Panc1 (cell line): ENCODE measurements at places on chromosomes 16 and 17.

DNA sequence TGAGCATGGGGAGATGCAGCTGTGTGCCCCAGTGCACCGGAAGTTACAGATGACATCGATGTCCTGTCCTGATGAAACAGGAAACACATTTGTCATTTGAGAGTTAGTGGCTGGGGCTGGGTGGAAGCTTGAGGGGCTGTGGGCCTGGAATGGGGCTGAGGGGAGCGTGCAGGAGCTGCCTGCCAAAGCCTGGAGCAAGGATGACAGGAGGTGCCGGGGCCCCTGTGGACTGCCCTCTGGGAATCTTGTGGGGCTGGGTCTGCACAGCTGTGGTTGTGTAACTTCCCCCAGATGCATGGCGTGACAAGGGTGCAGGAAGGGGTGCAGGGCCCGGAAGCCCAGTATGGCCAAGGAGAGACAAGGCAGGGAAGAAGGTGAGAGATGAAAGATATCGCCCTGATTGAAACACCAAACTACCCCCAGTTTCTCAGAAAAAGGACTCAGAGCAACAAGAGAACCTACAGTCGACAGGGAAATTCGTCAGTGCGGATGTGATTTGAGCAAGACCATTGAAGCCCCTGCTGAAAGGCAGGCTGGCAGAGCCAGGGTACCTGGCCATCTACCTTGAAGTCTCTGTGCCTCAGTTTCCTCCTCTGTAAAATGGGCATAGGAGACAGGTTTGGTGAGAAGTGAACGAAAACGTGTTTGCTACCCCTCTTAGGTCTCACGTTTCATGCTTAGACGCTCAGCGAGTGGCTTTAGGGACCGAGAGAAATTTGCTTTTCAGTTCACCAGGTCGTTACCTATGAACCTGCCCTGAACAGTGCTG, 8.8 kb downstream of the MMP25 start:
- DNase-seq: no peak

- no peak for DNase-seq
Observed at GRCh38 chr17:40310882-40311391, 2.0 kb downstream of the RARA start.

GRCh38 chr17:50977487-50978159, 111.5 kb upstream of the TOB1 start:
- no peak for DNase-seq

DNA sequence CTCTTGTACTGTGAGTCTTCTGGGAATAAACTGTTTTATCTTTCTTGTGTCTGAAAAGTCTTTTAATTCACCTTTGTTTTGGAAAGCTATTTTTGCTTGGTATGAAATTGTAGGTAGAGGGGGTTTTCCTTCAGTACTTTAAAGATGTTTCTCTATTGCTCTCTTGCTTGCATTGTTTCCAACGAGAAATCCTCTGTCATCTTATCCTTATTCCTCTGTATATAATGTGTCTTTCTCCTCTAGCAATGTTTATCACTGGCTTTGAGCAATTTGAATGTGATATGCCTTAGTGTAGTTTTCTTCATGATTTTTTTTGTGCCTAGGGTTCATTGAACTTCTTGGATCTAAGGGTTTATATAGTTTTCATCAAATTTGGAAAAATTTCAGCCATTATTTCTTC, 96.3 kb downstream of the CDK5R1 start:
- no peak for DNase-seq

DNA sequence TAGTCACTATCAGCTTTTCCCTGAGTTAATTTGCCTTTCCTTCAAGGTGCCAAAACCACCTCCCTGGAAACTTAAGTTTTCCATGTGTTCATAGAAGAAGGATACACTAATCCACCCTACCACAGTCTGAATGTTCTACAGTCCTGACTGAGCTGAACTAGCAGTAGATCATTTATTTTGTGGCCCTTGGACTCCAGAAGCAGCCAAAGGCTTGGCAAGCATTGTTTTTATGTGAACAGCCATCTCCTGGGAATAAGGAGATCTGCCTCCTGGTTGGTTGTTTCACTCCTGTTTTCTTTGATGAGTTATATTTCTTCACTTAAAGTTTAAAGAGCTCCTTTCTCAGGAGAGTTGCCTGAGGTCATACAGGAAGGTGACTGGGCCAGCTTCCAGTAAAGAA, 634.6 kb upstream of the SOX9 start:
- no peak for DNase-seq

GRCh38 chr17:40442392-40443195, 656 bp upstream of the IGFBP4 start:
- no peak for DNase-seq

DNA sequence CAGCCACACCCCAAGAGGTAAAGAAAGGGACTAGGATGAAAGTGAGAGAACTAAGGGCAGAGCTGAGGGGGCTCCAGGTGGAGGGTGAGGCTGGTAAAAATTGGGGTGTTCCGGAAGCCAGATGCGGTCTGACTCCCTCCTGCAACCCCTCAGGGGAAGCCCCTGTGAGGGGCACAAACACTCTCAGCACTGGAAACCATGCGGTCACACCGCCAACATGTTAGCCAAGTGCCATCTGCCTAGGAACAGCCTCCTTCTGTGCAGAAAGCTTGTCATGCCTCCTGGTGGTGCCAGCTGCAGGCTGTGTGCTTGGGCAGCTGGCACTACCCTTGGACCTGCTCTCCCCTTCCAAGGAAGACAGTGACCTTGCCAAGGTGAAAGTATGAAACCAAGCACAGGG, 83.5 kb upstream of the RPL38 start:
- DNase-seq: no peak

- DNase-seq: no peak
Observed at GRCh38 chr17:28472871-28473497, 460 bp upstream of the SLC13A2 start.

- DNase-seq: no peak
Observed at GRCh38 chr17:73896966-73897365, 252.7 kb upstream of the SDK2 start.

DNA sequence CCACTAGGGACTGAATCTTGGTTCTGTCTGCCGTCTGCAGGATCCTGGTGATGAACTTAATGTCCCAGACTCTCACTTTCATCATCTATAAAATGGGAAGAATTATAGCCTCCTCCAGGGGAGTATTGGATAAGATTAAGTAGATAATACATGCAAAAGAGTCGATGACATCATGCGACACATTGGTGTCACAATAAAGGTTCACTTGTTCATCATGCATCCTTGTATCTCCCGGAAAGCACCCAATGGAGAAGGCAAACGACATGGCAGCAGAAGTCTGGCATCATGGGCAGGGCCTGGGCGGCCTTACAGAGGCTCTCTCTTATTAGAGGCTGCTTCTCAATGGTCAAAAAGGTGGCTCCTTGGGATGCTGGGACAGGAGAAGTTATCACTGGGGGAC, 35.1 kb upstream of the CD300E start:
- no peak for DNase-seq

DNA sequence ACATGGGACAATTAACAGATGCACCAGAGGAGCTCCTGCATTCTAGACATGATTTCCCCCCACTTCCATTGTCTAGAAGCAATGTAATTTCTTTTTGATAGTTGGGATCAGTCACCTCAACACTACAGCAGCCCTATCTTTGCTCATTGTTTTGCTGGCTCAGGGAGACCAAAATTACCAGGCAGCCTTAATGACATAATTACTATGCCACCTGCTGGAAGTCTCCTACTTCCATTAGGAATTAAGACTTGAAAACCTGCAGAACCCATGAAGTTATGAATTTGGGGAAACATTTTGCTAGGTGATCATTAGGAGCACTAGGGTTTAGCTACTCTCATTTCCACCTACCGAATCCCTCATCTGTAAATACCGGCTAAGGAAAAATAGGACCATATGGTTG, 312.0 kb upstream of the CA10 start:
- no peak for DNase-seq

- DNase-seq: no peak
Observed at GRCh38 chr16:2159175-2159838, 3.7 kb downstream of the TRAF7 start.

DNA sequence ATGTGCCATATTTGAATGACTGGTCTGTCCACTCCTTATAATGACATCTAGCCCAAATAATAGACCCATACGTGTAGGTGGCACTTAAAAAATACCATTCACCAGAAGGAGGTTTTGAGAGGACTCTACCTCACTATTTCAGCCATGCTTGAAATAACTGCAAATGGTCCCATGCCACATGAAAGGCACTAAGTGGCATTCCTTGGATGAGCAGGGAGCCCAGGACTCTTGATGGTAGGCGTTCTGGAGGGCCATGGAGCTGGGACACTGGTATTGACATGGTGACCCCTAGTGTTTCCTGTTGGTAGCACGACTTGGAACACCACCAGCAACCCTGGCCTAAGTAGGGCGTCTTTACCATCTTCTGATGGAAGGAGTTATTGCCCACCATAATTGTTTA, 148.7 kb upstream of the ZFHX3 start:
- peak; percentile 33 for DNase-seq

DNA sequence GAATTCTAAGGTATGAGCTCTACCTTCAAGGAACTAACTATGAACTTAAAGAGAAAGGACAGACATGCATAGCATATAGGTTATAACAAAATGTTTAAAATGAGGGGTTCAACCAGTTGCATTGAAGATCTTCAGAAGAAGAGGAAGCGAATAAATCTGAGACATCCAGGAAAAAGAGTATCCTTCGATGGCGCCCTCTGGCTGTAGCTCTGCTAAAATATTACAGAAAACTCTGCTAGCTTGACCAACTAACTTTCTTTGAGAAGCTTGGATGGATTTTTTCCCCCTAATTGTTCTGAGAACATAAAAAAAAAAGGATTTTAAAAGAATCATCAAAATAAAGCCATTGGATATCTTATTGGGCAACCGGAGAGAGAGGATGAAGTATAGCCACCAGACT, 659.9 kb upstream of the SOX9 start:
- no peak for DNase-seq

DNA sequence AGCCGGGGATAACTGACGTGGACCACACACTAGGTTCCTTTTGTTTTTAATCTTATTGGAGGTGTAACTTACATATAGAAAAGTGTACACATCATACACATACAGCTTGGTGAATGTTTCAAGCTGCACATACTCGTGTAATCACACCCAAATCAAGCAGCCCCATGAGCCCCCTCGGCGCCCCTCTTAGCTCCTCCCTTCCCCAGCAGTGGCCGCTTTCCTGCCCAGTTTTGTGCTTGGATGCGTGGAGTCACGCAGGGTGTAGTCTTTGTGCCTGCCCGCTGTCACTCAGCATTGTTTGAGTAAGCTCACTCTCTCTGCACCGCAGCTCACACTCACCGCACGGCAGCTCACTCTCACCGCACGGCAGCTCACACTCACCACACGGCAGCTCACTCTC, 151.7 kb upstream of the CHMP6 start:
- no peak for DNase-seq

- no peak for DNase-seq
Observed at GRCh38 chr16:83813823-83814658, 6.3 kb downstream of the HSBP1 start.

DNA sequence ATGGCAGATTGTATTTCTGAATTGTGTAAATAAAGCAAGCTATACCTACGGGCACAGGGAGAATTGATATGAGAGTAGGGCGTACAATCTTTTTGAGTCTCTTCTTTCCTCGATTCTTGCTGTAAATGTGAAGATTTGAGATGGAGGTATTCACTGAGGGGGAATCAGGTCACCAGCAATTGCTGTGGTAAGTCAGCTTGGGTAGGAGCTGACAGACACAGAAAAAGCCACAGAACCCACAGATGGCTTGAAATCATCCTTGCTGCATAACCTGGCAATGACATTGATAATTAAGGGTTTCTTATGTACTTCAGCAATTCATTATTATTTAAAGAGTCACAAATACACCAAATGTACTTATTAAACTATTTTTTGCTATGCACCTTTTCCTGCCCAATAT, 164.2 kb downstream of the CNTNAP4 start:
- DNase-seq: no peak

GRCh38 chr16:89958068-89958467, 9.5 kb downstream of the DEF8 start:
- DNase-seq: no peak

DNA sequence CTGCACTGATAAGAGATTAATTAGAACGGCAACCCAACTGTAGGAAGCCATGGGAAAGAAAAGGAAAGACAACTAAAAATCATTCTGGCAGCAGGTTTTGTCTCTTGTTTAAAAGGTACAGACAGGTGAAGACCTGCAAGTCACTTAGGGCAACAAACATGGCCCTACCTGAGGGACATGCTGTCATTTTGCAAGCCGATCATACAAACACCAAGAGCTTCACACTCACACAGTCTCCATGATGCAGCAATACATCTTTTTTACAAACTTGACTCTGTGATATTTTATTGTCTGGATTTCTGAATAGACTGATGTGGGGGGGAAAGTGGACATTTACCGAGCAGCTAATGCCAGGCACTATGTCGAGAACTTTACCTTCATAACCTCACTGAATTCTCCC, 101.8 kb downstream of the PARN start:
- no peak for DNase-seq

GRCh38 chr17:61806081-61806828, 57.1 kb downstream of the BRIP1 start:
- no peak for DNase-seq

- no peak for DNase-seq
Observed at GRCh38 chr17:81278831-81279230, 16.3 kb downstream of the SLC38A10 start.

DNA sequence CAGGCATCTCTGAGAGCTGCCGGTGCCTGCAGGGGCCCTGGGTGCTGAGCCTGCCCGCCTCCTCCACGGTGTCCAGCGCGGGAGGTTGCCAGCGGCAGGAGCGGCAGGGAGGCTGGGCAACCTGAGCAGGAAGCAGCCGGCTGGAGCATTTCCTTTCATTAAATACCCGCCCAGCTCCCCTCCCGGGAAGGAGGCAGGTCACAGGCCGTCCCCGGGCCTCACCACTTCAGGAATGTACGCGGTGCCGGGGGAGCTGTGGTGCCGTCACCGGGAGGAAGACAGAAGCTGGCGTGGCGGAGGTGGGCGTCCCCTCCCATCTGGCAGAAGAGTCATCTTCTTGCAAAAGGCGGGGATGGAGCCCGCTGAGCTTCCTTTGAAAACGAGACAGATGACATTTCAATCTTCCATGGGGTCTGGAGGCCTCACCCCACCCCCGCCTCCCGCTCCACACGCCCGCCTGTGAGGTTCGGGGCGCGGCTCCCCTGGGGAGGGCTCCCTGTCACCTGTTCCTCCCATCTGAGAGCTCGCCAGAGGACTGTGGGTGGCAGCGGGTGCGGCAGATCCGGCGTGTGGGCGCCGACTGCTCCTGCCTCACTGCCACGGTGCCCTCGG, 16.0 kb downstream of the SOX8 start:
- DNase-seq: no peak

DNA sequence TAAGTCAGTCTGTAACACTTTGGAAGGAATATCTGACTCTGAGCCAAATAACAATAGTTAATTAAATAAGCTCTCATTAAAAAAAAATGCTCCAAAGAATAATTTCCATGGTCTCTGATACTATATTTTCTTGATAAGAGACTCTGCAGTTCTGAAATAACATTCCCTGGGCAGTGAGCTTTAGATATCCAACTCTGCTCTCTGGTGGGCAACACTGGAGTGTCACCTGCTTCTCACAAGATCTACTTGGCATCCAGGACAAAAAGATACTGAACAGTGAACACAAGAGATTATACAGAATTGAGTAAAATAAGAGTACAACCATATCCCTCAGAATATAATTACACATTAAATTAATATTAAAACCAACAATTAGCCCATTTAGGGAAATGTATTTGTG, 13.7 kb downstream of the BLMH start:
- DNase-seq: no peak
